ENCODE measurements at places on chromosomes 7 and 10.

DNA sequence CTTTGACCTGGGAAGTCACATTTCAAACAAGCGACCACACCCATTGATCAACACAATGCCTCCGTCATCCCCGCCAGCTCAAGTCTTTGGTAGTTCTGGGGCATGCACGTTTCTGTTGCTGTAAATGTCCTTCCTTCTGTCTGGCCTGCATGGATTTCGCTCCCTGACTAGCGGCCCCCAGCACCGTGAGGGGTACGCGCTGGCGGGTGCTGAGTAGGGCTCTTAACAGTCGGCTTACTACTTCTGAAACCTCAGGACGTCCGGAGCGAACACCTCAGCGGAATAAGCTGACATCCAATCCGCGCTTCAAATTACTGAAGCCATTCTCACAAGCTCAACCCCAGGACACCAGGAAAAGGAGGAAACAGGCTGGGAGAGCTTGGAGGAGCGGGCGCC is 505 bp downstream of the NUDCD3 start:
- DNase-seq: no peak

DNA sequence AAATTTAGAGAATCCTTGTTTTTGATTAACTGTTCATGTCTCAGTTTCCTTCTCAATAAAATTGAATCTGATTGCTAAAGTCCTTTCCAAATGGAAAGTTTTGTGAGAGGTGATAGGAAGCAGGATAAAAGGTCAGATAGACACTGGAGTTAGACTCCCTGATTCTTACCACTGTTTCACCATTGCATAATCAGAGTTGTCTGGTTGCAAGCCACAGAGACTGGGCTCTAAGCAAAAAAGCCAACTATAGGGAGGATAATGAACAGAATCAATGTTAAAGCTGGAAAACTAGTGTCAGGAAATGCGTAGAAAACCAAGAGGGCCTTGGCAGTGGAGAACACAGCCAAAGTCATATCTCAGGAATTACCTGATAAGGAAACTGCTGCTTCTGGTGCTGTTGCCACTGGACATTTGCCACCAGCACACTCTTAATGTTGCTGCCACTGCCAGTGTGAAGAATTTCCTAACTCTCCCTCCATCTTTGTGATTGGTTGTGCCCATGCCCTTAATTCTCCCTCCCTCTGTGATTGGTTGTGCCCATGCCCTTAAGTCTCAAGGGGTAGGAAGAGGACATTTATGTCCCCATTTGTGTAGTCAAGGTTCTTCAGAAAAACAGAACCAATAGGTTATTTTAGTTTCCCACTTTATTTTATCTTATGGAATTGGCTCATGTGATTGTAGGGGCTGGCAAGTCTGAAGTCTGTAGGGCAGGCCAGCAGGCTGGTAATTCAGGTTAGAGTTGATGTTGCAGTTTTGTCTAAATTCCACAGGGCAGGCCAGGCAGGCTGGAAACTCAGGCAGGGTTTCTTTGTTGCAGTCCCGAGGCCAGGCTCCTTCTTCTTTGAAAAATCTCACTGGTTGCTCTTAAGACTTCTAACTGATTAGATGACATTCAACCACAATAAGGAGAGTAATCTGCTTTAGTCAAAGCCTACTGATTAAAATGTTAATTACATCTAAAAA is 639.0 kb downstream of the REEP3 start:
- no peak for DNase-seq

DNA sequence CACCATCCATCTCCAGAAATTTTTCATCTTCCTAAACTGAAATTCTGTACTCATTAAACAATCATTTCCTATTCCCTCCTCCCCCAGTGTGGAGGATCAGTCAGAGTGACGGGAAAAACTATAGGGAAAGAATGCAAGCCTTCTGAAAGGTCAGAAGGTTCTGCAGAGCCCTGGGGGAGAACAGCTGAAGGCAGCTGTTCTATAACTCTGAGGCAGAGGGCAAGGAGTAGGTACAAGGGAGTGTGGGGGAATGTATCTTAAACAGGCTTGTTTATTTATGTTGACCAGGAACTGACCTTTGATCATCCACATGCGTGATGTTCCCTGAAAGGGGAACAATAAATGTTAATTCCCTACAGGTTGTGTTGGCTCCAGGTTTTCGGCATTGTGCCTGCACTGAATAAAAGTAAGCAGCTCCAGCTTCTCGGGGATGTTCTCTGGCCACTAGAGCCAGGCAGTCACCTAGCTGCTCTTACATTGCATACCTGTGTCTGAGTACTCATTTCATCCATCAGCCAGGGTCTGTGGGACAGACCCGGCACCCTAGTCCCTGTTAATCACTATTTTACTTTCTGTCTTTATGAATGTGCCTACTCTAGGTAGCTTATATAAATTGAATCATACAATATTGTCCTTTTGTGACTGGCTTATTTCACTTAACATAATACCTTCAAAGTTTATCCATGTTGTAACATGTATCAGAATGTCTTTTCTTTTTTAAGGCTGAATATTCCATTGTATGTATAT is 5.8 kb downstream of the IFIT1 start:
- DNase-seq: no peak

GRCh38 chr10:44325596-44326307 is 59.1 kb downstream of the CXCL12 start:
- peak; percentile 10 for DNase-seq

GRCh38 chr10:125274961-125275360 is 114.6 kb upstream of the CTBP2 start:
- DNase-seq: no peak

DNA sequence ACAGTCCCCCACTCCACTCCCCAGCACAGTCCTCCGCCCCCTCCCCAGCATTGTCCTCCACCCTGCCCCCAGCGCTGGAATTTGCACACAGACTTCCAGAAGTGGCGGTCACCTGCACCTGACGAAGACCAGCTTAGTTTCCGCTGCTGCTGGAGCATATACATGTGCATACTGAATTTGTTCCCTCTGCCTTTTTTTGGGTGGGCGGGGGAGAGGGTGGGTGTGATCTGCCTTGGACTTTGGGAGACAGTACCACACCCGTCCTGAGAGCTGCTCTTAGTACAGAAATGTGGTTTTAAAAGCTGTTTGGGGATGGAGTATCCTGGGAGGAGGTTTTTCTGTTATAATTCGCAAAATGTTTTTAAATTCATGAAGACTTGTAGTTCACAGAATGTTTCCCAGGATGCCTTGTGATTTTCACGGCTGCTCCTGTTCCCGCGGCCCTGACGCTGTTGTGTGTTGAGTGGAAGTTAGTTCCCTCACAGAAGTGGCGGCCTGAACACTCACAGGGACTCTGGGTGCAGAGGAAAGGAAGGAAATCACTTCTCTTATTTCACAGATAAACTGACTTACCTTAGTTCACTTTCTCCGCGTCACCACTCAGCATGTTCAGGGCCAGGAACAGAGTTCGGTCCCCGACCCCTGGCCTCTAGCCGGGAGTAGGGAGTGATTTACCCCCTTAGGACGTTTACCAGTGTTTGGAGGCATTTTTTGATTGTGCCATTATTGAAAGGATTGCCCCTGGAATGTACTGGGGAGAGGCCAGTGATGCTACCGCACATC is 18.6 kb downstream of the PFKP start:
- no peak for DNase-seq

GRCh38 chr10:79385392-79385795 is 38.1 kb downstream of the PPIF start:
- no peak for DNase-seq
